ENCODE measurements at places on chromosomes 11 and 22. TPM values are rescaled to one million over a fixed set of nuclear protein-coding genes. Genes with fewer than 3 reads are reported as not detected.
A peak's percentile ranks its signal among the peaks of the same experiment; 100 is the strongest.

Gene ACTN3
- not detected for total RNA-seq

Gene PKP3
- 0.42 TPM for total RNA-seq

Gene APOC3
- total RNA-seq: not detected

Gene SPON1
- total RNA-seq: 79.2 TPM

Gene OR2D2
- total RNA-seq: not detected

Gene PGR
- total RNA-seq: 16.7 TPM

GRCh38 chr11:27582621-27583020 is 76.1 kb upstream of the LIN7C start:
- no peak overlapping the region for H3K27ac ChIP-seq
- H3K4me1 ChIP-seq: no peaks in the 10 kb centered on the region
- DNase-seq: no peak
- no peaks in the 10 kb centered on the region for H3K36me3 ChIP-seq

GRCh38 chr11:77186302-77186701 is 58.3 kb downstream of the MYO7A start:
- H3K4me1 ChIP-seq: no peaks in the 10 kb centered on the region
- no peak for DNase-seq
- no peaks in the 10 kb centered on the region for H3K36me3 ChIP-seq
- no peak overlapping the region for H3K27ac ChIP-seq
- no peaks in the 10 kb centered on the region for H3K27me3 ChIP-seq

DNA sequence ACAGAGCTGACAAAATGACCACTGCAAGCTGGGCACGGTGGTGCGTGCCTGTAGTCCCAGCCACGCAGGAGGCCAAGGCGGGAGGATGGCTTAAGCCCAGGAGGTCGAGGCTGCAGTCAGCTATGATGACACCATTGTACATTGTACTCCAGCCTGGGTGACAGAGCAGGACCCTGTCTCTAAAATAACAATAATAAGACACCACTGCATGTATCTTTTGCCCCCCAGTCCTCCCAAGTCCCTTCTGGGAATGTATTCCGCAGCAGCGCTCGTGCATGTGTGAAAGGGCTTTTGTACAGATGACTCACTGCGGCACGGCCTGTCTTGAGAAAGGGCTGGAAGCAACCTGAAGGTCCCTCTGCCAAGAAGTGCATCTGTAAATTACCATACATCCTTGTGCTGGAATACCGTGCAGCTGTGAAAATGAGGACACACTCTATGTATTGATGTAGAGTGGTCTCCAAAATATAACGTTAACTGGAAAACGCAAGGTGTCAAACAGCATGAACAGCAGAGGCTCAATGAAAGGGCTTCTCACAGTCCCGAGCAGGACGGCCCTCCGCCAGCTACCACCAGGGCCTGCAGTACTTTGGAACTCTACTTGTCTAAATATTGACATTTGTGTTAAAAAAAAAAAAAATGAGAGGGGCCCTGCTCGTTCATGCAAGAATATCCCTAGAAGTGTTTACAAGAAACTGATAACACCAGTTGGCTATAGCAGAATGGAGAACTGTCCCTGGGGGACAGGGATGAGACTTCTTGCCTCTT is 9.0 kb upstream of the CDC42EP2 start:
- DNase-seq: no peak
- H3K27me3 ChIP-seq: no peaks in the 10 kb centered on the region
- no peak overlapping the region for H3K4me3 ChIP-seq

- no peak overlapping the region for H3K27ac ChIP-seq
- H3K4me3 ChIP-seq: no peak overlapping the region
- H3K4me1 ChIP-seq: no peaks in the 10 kb centered on the region
- no peaks in the 10 kb centered on the region for H3K27me3 ChIP-seq
- no peak for DNase-seq
These were observed 38.3 kb upstream of the RAB1B start for GRCh38 chr11:66230156-66230555.

DNA sequence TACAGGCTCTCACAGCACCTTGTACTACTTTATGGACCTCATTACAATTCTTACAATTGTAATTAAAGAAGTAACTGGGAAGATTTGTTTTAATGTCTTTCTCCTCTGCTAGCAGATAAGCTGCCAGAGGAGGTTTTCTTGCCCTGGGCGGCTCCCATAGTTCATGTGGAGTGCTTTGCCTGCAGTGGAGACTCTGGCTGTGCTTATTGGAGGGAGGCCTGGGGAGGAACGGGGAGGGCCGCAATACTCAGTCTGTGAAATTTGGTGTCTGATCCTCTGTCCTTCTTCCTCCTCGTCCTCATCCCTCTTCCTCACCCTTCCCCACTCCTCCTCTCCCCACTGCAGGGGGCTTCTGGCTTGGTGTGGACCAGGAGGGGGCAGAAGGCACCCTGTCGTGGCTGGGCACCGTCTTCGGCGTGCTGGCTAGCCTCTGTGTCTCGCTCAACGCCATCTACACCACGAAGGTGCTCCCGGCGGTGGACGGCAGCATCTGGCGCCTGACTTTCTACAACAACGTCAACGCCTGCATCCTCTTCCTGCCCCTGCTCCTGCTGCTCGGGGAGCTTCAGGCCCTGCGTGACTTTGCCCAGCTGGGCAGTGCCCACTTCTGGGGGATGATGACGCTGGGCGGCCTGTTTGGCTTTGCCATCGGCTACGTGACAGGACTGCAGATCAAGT is 5.6 kb downstream of the SLC35C1 start:
- H3K36me3 ChIP-seq: no peaks in the 10 kb centered on the region
- H3K4me1 ChIP-seq: no peaks in the 10 kb centered on the region
- no peak for DNase-seq
- H3K27ac ChIP-seq: no peak overlapping the region
- H3K27me3 ChIP-seq: no peaks in the 10 kb centered on the region

DNA sequence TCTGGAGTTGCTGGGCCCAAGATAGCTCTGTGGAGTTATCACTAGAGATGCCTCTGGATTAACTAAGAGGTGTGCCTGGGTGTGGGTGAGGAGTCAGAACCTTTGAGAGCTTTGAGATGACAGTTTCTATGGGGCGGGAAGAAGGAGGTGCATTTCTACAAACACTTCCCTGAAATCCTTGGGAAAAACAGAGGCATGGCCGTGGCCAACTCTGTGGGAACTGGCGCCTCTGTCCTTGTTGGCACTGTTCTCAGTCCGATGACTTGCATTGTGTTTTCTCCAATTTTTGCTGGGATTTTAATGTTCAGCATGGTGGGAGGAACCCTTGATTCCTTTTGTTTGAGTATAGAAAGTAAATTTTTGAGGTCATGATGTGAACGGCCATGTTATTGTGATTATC is 115.8 kb upstream of the PARVA start:
- no peaks in the 10 kb centered on the region for H3K27me3 ChIP-seq
- no peaks in the 10 kb centered on the region for H3K4me1 ChIP-seq
- peak; percentile 48 for DNase-seq
- no peak overlapping the region for H3K4me3 ChIP-seq
- H3K27ac ChIP-seq: no peak overlapping the region

GRCh38 chr22:24156141-24156912 is 25.0 kb upstream of the SUSD2 start:
- DNase-seq: peak; percentile 70
- H3K4me3 ChIP-seq: peak overlapping the region; percentile 91
- no peaks in the 10 kb centered on the region for H3K27me3 ChIP-seq
- no peaks in the 10 kb centered on the region for H3K4me1 ChIP-seq
- H3K27ac ChIP-seq: peak overlapping the region; percentile 9

DNA sequence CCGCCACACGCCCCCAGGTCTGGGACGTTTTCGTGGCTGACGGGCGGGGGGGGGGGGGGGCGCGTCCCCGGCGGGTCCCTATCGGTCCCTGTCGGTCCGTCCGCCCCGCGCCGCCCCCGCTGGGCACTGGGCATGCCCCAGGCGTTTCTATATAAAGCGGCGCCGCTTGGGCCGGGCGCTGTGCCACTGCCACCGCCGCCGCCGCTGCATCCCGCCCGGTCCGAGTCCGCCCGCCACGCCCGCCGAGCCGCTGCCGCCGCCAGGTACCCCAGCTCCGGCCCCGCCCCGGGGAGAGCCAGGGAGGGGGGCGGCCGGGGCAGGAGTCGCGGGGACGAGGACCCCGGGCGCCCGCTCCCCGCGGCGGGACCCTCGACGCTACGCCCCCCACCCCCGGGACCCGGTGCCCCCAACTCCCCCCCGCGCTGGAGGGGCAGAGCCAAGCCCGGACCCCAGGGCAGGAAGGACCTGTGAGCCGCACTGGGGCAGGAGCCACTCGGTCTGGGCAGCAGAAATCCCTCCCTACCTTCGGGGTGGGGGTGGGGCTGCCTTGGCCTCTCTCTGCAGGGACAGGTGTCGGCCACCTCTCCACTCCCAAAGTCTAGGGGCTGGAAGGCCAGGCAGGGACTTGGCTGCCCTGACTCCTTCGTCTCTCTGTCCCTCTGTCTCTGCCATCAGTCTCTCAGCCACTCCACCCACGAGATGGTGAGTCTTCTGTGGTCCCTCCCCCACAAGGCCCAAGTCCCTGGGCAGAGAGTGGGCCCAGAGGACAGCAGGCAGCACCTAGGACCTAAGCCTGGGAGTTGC is at the start of gene CARNS1:
Gene CARNS1, plus strand, starts transcription at position 178 of the 804 bp plus-strand sequence. Its CDS starts 522 bp downstream, at position 700.
- H3K4me1 ChIP-seq: no peaks in the 10 kb centered on the region
- H3K36me3 ChIP-seq: no peaks in the 10 kb centered on the region
- no peak for DNase-seq

DNA sequence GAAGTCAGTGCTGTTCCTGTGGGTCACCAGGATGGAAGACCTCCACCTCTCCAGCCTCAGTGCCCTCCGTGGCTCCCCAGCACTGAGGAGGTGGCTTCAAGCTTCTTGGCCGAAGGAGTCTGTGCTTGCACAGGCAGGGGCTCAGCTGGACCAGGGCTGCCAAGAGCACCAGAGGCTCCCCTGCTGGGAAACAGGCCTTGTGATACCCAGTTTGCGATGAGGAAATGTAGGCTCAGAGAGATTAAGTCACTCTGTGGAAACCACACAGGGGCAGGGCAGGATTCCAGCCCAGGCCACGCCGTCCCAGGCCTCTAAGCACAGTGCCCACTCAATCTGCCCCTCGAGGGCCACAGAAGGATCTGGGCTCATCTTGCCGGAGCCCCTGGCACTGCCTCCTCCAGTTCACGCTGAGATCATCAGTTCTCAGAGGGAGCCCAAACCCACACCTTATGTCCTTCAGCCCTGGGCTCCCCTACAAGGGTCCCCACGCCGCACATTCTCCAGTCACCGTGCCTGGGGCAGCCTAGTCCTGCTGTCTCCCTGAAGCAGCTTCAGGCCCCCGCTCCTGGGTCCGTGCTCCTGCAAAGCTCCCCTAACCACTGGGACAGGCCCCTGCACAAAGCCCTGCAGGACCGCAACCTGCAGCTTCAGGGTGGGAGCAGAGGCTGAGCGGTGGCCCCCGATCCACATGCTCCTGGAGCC is 21.6 kb downstream of the ANO1 start:
- H3K27me3 ChIP-seq: no peaks in the 10 kb centered on the region
- DNase-seq: no peak
- no peaks in the 10 kb centered on the region for H3K36me3 ChIP-seq
- no peak overlapping the region for H3K4me3 ChIP-seq
- H3K27ac ChIP-seq: peak overlapping the region; percentile 60
- H3K4me1 ChIP-seq: peaks cover 4% of the 10 kb centered on the region

DNA sequence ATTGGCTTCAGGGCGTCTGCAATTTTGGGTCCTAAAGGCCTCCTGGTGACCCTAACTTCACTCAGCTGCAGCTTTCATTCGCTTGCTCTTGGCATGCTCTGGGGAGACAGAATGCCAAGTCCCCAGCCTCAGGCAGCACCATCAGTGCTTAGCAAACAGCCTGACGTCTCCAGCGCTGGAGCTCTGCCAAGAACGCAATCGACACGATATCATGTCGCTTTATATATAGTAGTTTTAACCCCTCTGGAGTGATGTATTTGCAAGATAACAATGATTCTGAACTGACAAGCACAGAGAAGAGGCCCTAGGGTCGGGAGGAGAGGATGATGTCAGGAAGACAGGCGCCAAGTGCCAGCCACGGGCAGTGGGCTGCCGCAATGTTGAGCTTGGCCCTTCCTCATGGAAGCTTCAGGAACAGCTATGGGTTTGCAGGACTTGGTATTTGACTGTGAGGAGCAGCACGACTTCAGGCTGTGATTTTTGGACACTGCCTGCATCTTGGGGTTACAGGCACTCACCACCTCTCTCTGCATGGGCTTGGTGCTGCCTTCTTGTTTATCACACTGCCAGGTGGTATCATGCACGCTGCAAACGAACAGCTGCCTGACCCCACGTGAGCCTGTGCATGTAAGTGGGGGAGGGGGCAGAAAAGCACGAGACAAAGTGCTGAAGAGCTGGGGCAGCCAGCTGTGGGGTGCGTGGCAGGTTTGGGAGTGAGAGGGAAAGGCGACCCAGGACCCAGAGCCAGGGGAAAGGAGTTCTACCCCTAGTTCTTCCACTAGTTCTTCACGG is 26.1 kb downstream of the B3GAT1 start:
- no peak for DNase-seq
- H3K36me3 ChIP-seq: no peaks in the 10 kb centered on the region
- H3K4me1 ChIP-seq: no peaks in the 10 kb centered on the region
- no peak overlapping the region for H3K4me3 ChIP-seq

DNA sequence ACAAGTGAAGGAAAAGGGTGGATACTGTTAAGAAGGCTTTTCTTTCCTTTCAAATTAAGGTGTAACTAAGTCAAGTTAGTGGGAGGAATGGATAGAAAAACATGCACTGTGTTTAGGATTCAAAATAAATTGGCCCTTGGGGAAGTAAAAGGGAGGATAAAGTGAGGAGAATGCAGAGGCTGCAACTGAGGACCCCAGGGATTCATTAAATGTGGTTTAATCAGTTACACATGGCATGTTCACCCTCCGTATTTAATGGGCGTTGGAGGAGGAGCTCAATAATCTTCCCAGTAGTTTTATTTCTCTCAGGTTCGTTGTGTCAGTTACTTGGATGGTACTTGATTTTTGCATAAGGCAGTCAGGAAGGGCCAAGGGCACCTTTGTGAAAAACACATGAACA is 966.3 kb downstream of the JRKL start:
- H3K4me1 ChIP-seq: peaks cover 2% of the 10 kb centered on the region
- H3K36me3 ChIP-seq: no peaks in the 10 kb centered on the region
- no peak overlapping the region for H3K27ac ChIP-seq
- no peak overlapping the region for H3K4me3 ChIP-seq
- DNase-seq: no peak

DNA sequence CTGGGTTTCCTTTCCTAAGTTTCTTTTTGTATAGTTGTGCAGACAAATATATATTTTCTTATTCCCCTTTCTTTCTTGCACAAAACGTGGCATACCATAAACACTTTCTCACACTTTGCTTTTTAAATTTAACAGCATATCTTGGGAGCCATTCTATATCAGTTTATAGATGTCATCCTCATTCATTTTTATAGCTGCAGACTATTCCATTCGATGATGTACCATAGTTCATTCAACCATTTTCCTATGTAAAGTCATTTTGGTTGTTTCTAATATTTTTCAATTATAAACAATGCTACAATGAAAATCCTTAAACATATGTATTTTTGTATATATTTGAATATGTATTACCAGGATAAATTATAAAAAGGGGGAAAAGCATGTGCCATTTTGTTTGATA is 102.5 kb downstream of the RRM1 start:
- H3K4me1 ChIP-seq: no peaks in the 10 kb centered on the region
- no peak overlapping the region for H3K27ac ChIP-seq
- no peaks in the 10 kb centered on the region for H3K36me3 ChIP-seq
- H3K27me3 ChIP-seq: no peaks in the 10 kb centered on the region
- no peak for DNase-seq

Data from aorta (tissue), 5 donors.